Astrocyte of the cerebellum (primary cell): ENCODE measurements at places on chromosomes 5 and 9.

DNA sequence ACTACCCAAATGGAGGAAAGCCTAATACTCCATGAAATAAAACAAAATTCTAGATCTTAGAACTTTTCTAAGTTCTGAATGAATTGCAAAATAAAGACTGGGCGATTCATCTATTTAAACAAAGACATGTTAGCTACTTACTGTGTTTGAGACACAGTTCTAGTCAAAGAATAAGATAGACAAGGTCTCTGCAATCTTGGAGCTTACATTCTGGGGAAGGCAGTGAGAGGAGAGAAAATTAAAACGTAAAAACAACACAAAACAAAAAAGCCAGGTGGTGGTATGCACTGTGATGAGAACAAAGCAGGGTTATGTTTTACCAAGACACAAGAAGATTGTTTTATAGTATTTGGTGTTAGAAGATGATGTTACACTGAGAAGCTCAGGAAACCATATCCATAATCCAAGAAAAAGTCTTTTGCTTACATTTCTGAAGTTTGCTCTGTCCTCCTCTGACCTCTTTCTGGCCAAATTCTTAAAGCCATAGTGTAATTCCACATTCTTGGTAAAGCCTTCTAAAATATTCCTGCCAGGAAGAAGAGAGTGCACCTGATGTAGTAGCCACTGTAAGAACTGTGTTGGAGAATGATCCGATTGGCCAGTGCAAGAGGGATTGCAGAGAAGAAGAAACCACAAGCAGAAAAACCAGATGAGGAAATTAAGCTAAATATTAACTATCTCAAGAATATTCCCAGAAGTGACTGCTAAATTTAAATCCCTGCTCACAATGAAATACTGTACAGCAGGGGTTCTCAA lies 218.4 kb downstream of the PCSK1 start:
- no peak for DNase-seq

GRCh38 chr9:112174965-112175795 lies at the start of gene SUSD1:
Gene SUSD1, minus strand, starts transcription at chr9:112175297. Its CDS starts 62 bp downstream, at chr9:112175235.
- DNase-seq = no peak

- no peak for DNase-seq
Measured at GRCh38 chr5:10984021-10984715, 223.1 kb upstream of the DAP start.

- DNase-seq = no peak
Measured at GRCh38 chr9:129933185-129934040, 98.2 kb downstream of the USP20 start.

DNA sequence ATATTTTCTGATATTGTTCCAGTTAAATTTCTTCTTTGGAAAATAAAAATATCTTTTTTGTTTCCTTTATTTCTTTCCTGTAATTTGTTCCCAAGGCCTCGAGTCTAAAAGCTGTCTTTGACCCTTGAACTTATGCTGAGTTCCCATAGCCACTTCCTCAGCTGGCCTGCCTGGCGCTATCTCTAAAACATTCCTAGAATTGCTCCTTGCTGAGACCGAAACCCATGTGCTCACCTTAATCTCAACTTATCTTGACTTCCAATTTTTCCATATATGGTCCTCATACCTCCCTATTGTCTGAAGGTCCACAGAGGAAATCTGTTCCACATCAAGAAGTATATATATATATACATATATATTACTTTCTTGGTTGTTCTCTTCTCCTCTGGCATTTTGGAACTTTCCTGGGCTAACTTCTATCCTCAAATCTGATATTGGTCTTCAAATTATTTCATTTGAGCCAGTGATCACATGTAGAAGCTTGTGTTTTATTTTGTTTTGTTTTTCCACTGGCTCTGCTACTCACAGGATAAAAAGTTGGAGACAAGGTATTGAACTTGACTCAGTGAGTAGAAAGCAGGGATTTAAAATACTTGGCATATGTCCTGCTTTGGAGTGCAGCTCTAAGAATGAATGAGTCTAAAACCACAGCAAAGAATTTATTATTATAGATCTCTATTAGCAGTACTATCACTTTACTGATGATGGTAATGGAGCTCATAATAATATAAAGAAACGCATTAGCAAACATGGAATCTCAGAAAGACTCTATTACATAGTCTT lies 45.2 kb downstream of the ENC1 start:
- peak; percentile 80 for DNase-seq

DNA sequence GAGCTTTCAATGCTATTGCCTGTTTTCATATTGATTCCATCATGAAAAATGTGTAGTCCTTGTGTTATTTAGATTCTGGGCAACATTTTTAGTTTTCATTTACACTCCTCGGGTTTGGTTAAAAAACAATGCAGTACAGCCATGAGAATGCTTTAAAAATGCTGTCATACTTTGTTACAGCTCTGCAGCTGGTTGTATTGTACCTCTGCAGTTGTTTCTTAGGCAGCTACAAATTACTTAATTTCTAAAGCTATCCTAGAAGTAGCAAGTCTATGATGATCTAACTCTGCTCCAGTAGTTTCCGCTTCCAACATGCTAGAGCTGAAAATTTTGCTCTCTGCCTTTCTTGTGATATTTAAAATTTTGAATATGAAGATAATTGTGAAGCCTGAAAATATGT lies 20.2 kb downstream of the SNX18 start:
- no peak for DNase-seq

GRCh38 chr5:10756549-10756948 lies 4.5 kb downstream of the DAP start:
- DNase-seq = peak; percentile 76

DNA sequence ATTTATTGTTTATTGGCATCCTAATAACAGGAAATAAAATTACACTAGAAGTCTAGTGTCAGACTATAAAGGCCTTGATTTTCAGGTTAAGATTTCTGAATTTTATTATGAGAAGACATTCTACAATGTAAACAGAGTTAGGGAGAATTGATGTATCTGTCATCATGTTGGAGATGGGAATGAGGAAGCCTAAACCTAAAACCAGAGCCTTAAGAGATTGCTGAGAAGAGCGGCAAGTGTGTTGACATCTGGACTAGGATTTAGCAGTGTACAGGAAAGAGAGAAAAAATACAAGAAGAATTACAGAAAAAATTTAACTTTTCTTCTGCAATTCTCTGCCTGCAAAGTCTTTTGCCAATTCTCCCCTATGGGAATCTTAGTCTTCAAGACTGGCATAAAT lies 525.5 kb downstream of the NR2F1-AS1 start:
- no peak for DNase-seq

DNA sequence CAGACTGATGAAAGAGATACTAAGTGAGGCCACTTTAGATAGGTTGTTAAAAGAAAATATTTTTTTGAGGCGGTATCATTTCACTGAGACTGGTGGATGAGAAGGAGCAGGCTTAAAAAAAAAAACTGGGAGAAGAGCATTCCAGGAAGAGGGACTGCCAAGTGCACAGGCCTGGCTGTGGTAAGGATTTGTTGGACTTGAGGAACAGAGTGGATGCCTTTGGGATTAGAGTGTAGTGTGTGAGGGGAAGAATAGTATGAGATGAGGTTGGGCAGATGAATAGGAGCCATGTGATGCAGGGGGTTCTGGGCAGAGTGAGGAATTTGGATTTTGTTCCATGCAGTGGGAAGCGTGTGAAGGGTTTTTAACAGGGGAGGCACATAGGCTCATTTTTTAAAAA lies 57.9 kb downstream of the PBX3 start:
- DNase-seq = peak; percentile 70

DNA sequence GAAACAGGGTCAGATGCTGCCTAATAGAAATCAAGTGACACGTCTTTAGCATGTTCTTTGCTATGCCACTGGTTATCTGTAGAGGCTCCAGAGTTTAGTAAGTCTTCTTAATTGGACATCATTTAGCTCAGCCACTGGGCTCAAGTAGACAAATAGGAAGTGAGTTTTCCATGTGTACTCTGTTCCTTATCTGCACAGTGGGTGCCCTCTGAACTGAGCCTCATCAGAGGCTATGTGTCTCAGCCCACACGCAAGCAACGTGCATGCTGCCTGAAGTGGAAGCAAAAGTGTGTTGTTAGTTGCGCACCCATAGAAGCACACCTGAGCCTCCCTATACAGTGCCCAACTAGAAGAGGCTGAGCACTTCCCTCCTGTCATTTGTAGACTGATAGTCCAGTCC lies 134.7 kb downstream of the SEMA5A start:
- DNase-seq = no peak
